Activated CD4-positive, alpha-beta T cell treated with anti-CD3 and anti-CD28 coated beads for 48 hours (primary cell): ENCODE measurements at places on chromosomes 12 and 14.

DNA sequence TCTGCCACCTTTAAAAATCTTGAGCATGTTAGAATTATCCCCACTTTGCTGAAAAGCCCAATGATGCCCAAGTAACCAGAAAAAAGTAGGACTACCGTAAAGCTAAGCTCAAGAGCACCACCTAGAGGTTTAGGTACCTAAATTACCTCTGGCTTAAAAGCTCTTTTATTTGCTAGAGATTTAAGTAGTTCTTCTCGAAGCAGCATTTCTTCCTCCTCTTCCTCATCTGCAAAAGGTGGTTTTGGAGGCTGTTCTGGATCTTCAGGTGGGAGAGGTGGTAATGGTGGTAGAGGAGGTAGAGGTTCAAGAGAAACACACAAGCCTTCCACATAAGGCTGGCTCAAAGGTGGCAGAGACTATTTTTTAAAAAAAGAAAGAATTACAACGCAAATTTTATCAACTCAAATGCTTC, 26.9 kb downstream of the ZFC3H1 start:
- no peak for DNase-seq

- no peak for DNase-seq
These were observed 102.2 kb downstream of the SSPN start for GRCh38 chr12:26297396-26298070.

- DNase-seq = no peak
These were observed 421.9 kb upstream of the PRICKLE1 start for GRCh38 chr12:43011383-43011926.

GRCh38 chr14:30402846-30403245, 156.1 kb upstream of the G2E3 start:
- DNase-seq = no peak

GRCh38 chr14:28565345-28565744, 201.2 kb upstream of the FOXG1 start:
- no peak for DNase-seq

- DNase-seq = no peak
These were observed 89.0 kb downstream of the C14orf39 start for GRCh38 chr14:60396718-60397343.

DNA sequence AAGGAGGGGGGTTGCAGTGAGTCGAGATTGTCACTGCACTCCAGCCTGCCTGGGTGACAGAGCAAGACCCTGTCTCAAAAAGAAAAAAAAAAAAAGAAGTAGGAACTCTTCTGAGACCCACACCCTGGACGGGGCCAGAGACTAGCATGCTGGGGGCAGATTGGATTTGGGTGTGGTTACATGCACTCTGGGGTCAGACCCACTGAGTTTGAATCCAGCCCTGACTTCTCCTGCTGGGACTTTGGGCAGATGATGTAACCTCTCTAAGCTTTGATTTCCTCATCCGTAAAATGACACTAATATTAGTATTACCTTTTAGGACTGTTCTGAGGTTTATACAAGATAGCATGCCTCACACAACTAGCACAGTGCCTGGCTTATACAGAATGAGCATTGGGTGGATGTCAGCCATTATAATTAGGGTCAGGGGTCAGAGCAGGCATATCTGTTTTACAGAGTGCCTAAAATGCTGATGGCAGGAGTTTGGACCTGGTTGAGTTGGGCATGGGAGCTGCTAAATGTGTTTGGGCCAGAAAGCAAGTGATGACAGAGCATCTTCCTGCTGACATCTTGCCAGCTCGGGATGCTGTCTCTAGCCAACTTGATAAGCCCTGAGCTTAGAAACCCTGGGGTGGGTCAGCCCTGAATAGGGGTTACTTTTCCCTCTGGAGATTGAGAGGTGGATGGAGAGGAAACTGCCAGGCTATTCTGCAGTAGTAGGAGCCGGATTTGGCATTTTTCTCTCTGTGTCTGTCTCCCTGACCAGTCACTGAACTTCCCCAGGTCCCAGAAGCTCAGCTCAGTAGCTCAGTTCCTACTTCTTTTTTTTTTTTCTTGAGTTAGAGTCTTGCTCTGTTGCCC, 15.5 kb downstream of the TPCN1 start:
- no peak for DNase-seq
